ENCODE measurements at places on chromosomes 13 and 19. TPM values are rescaled to one million over a fixed set of nuclear protein-coding genes. Genes with fewer than 3 reads are reported as not detected.

DNA sequence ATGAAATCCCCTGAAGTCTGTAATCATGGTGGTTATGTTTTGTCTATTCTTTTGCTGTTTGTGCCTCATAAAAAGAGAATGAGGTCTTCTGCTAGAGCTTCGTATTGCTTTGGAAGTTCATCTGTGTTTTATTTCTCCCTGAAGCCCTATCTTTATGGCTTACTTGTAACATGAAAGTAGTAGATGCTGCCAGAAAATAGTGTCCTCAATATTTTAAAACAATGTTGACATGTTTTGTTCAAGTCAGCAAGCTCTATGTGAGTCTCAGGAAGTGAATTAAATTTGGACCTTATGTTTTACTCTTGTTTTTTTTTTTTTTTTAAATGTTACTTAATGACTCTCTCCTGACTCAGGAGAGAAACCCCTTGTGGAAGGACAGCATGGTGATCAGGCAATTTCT lies 130.5 kb downstream of the B3GLCT start:
- DNase-seq, result no peak
- no peak overlapping the region for H3K4me3 ChIP-seq
- H3K27me3 ChIP-seq, result no peaks in the 10 kb centered on the region
- H3K4me1 ChIP-seq, result no peaks in the 10 kb centered on the region
- no peak overlapping the region for H3K27ac ChIP-seq

GRCh38 chr13:108621462-108621861 lies 7.9 kb upstream of the MYO16 start:
- H3K36me3 ChIP-seq, result no peaks in the 10 kb centered on the region
- no peak overlapping the region for H3K4me3 ChIP-seq
- H3K27me3 ChIP-seq, result no peaks in the 10 kb centered on the region
- DNase-seq, result no peak
- no peak overlapping the region for H3K27ac ChIP-seq
- H3K4me1 ChIP-seq, result no peaks in the 10 kb centered on the region

DCLK1 gene
- total RNA-seq, result 5.0 TPM

- H3K36me3 ChIP-seq, result no peaks in the 10 kb centered on the region
- no peak overlapping the region for H3K27ac ChIP-seq
- H3K4me3 ChIP-seq, result no peak overlapping the region
- H3K27me3 ChIP-seq, result no peaks in the 10 kb centered on the region
- no peak for DNase-seq
Observed at GRCh38 chr13:41608839-41609177, 151.5 kb downstream of the RGCC start.

GRCh38 chr19:2123682-2124387 lies 27.1 kb downstream of the IZUMO4 start:
- no peak overlapping the region for H3K27ac ChIP-seq
- no peak overlapping the region for H3K4me3 ChIP-seq
- DNase-seq, result no peak
